ENCODE measurements at places on chromosomes 5 and 9.

GRCh38 chr5:3607541-3608181 is 12.0 kb downstream of the IRX1 start:
- no peak for DNase-seq

DNA sequence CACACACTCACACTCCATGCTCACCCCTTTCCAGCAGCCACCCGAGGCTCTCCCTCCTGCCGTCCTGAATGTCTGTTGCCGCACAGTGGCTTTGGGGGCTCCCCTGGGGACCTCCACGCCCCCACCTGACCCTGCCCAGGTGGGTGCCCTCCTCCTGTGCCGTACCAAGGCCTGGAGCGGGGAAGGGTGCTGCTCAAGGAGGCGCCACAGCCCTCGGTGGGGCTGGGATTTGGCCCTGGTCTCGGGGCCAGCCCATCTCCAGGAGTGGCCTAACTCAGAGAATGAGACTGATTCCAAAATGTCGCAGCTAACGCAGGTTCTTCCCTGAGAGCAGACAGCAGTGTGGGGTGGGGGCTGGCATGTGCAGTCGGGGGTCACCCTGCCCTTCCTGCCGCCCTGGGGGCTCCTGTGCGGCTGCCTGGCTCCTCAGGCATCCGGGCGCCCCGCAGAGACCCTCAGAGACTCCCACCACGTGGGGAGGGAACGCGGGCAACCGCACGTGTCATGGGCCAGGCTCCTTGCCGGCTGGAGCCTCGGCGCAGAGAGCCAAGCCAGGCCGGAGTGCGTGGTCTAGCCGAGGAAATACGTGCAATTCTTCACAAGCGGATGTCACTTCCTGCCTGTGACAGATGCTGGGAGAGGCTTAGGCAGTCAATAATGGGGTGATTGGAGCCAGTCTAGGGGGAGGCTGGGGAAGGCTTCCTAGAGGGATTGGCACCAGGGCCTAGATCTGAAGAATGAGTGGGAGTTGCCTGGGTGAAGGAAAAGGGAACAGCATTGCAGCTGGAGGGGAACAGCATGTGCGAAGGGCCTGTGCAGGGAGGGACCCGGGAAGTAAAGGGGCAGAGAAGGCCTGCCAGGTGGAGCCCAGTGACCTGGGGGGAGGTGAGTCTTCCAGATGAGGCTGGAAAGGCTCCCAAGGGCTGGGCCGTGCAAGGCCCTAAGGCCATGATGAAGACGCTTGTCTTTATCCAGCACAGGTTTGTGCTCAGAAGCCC is 44.1 kb downstream of the C9orf50 start:
- no peak for DNase-seq

DNA sequence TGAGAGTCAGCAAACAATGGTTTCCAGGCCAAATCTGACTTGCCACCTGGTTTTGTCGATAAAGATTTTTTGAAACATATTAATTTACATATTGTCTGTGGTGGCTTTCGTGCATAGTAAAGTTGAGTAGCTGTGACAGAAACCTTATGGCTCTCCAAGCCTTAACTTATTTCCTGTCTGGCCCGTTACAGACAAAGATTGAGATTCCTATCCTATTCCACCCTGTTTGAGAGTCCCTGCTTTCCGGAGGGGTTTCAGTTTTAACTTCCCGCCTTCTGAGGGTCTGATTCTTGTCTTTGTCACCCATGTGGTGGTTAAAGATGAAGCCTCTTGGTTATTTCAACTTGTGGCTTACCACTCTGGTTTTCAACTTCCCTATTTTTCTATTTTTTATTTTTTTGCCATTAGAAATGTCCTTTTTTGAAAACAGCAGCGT is 11.4 kb downstream of the OTULIN start:
- DNase-seq, result no peak

DNA sequence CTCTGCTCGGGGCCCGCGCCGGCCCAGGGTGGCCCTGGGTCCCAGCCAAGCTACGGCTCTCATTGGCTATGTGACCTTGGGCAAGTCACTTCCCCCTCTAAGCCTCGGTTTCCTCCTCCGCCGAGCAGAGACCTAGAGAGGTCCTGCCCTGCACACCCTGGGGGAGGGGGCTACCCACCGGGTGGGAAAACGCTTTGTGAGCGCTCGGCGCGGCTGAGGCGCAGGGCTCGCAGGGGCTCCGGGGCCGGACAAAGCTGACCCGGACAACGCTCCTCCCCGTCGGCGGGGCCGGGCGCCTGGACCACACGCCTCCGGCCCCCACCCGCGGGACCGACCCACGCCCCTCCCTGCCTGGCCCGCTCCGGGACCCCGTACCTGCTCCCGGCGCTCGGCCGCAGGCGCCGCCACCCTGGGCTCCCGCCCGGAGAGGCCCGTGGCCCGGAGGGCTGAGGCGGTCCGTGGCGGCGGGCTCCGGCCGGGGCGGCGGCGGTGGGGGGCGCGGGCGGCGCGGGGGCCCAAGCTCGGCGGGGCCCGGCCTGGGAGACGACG is 85.7 kb upstream of the MELK start:
- peak; percentile 22 for DNase-seq

GRCh38 chr9:33106827-33107621 is 30.6 kb upstream of the SMU1 start:
- no peak for DNase-seq

DNA sequence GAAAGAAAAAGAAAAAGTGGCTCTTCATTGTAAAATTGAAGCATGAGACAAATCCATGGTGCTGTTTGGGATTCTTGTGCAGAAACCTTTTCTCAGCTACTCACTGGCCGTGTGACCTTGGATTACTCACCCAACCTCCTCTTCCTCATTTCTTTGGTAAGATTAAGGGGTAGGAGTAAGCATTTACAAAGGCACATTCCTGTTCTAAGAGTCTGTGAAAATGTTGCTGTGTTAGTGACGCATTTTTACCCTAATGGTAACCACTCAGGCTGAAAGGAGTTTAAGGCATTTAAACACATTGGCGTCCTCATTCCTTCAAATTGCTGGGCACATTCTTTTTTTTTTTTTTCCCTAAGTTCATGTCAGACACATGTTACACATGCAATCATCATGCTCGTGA is 4.3 kb downstream of the RAI14 start:
- DNase-seq, result no peak

DNA sequence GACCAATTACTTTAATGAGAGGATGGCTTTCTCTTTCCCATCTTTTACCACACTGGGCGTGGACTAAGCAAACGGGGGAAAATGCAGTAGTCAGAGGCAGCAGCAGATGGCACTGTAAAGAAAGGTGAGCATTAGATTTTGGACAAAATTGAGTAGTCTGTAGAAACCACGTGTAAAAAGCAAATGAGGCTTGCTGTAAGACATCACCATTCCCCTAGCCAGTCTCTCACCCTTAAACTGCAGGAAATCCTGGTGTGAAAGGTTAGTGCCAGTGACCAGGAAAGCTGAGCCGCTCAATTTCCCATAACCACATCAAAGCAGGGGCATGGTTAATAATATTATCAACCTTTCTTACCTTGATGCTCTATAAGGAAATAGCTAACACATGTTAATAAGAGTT is 31.8 kb downstream of the SPATA31C2 start:
- DNase-seq, result no peak
